ENCODE measurements at places on chromosomes 2 and 18.

DNA sequence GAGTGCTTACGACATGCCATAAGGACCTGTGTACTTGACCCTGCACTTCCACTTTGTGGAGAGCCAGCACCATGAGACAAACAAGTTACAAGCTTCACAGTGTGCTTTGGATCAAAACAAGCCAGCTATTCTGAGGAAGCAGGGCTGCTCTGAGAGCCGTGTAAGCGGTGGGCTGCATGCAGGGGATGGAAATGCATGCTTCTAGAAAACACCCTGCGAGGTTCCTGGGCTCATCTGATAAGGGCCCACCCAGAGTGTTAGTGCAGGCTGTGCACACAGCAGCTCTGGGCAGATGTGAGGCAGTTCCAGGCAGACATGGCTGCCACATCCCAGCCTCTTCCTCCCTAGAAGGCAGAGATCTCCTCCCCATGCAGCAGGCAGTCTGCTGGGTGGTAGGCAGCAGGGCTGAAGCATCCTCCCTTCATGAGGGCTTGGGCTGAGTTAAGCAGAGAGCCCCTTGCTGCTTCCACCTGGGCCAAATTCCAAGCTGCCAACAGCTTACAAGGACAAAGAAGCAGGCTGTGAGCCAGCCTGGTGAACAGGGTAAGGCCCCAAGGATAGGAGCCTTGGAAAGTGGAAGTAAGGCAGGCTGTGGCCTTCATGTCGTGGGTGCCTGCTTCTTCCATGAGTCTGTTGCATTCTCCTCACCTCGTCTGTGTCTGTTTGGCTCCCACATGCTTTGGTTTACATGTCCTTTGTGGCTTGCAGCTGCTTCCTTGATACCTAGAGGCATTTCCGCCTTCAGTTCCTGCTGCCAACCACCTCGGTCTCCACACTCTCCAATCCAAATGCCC, 7.7 kb downstream of the PSD4 start:
- DNase-seq = no peak

DNA sequence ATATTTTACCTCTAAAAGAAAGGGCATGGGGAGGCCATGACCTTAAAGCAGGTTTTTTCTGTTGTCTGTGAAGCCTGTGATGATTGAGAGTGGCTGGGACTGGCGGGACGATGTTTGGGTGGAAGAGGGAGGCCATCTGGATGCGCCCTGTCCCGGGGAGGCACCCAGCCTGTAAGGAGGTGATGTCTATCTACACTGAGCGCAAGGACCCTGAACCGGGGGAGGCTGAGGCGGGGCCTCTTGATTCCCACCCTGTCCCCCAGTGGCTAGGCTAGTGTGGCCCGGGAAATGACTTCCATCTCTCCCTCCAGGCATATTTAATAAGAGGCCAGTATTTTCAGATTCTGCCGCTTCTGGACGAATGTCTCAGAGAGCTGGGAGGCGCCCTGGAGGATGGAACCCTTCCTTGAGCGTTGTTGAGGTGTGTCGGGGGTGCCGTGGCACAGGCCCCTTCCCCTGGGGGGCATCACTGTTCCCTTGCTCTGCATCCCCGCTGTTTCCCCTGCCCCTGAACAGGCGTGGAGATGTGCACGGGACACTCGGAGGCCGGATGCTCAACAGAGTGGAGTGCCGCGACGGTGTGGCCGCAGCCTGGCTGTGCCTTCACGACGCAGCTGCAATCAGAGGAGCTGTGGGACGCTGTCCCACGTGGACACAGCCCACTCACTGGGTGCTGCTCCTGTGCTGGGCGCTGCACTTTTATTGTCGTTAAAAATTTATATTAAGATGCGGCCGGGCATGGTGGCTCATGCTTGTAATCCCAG, 185.4 kb downstream of the LDLRAD4 start:
- no peak for DNase-seq

GRCh38 chr2:121521359-121521758, 9.3 kb upstream of the RNU4ATAC start:
- DNase-seq = no peak

DNA sequence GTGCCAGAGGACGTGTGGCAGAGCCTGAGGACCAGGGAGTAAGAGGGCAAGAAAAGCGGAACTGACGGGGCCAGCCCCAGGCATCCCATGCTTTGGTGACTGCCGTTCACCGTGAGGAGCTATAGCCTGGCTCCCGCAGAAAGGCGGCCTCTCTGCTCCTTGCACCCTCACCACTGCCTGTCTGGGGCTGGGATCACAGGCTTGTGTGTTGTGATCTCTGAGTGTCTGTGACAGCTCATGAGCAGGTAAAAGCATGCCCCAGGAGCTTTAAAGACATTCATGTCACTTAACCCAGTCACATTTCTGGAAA, 266.8 kb upstream of the RAB6C start:
- DNase-seq = no peak

GRCh38 chr2:218202266-218202665, 14.7 kb upstream of the ARPC2 start:
- DNase-seq = no peak
